ENCODE measurements at places on chromosomes 7 and 10.

DNA sequence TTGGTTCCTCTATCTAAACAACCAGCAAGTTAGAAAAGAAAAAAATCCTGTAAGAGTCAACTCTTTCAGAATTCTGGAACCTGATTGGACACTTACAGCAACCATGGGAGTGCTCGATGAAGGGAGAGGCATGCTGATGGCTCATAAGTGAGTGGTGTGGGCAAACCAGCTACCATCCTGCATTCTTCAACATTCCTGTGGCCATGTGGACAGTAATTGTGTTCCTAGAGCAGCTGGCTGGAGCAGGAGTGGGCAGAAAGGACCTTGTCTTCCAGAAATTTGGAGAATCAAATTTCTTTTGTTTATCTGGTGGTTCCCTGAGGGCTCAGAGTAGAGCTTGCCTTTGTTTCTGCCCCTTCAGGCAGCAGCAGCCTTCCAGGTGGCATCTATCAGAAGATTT lies 22.5 kb upstream of the MYL7 start:
- DNase-seq = no peak

- DNase-seq = no peak
Measured at GRCh38 chr7:105791926-105792325, 84.5 kb downstream of the ATXN7L1 start.

- DNase-seq = no peak
Measured at GRCh38 chr10:128036746-128037543, 89.3 kb downstream of the MKI67 start.

DNA sequence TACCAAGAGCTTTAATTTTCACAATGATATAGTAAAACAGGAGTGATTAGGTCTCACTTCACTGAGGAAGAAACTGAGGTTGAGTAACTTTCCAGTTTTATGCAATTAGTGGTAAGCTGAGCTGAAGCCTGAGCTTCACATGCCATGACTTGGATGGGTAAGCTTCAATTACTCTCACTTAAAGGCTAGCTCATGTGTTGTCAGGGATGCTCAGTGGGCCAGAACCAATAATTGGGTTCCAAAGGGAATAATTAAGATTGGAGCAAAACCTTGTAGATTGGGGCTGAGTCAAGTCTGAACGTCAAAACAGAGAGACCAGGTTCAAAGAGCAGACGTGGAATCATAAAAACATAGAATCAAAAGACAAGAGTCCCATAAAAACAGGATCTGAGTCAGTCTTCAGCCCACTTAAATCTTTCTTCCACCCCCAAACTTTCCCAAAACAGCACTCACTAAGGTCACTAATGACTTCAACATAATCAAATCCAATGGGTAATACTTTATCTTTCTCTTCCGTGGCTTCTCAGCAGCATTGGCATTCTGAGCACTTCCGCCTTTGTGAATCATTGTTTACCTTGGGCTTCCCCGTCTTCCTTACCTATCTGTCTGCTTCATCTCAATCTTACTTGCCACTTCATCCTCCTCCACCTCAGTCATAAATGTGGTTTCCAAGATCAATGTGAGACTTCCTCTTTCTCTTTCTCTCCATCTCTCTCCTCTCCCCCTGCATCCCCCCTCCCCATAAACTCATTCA lies 23.0 kb upstream of the EGFR start:
- DNase-seq = no peak

GRCh38 chr10:80462981-80463741 lies 9.1 kb downstream of the TSPAN14 start:
- DNase-seq = no peak

- DNase-seq = no peak
Measured at GRCh38 chr10:76138286-76138685, 706.9 kb downstream of the LRMDA start.

DNA sequence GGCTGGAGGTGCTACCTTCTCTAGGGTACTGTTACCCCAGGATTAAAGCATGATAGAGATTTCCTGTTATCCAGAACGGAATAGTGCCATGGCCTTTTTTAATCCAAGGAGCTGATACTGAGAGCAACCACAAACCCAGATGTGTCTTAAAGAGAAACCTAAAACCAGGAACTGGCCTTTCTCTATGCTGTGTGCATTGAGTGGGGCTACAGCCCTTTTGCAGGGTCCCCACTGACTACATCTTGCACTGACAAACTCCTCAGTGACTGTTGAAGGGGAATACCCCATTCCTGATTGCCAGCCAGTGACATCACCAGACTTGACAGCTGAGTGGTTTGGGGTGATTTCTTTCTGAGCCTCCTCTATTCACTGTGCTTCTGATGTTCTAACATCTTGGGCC lies 81.9 kb upstream of the CAPZA2 start:
- no peak for DNase-seq

- DNase-seq = no peak
Measured at GRCh38 chr7:139683137-139683921, 94.5 kb downstream of the HIPK2 start.

DNA sequence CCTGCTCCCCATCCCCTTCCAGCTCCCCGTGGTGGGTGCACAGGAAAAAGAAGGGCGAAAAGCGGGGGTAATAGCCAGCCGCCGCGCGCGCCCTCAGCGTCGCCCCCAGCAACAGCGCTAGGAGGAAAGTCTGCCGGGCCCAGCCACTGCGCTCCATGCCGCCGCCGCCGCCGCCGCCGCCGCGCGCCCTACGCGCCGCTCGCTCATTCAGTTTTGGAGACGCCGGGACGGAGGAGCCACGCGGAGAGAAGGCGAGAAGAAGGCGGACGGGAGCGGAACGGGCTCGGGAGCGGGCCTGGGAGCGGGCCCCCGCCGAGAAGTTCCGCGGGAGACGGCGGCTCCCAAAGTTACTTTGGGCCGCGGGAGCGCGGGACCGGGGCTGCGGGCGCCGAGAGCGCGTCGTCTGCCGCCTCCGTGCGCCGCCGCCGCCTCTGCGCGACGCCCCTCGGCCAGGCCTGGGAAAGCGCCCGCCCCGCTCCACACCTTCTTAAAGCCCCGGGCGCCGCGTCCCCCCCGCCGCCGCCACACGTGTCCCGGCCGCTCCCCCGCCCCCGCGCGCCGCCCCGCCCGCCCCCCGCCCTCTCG lies at the start of gene RELN:
Gene RELN, minus strand, starts transcription at position 459 of the 585 bp plus-strand sequence. Its CDS starts 302 bp downstream, at position 157.
- no peak for DNase-seq

- no peak for DNase-seq
Measured at GRCh38 chr10:78565841-78566240, 502.9 kb upstream of the ZMIZ1 start.

- DNase-seq = no peak
Measured at GRCh38 chr10:28880683-28880950, 203.3 kb downstream of the BAMBI start.

DNA sequence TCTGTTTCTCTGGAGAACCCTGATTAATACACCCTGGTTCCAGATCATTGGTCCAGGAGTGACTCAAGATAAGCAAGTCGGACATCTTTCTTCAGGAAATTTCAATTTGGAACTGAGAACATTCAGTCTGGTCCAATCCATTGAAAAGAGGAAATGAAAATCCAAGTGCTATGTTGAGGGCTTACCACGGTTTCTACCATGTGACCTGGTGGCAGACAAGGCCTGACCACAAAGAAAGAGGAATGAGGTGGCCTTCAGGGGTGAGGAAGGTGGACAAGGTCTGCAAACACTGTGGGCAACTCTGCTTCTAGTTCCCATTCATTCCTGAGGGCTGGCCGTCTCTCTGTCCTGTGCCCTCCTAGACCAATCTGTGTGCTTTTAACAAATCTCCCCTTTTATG lies 149.2 kb upstream of the GHITM start:
- DNase-seq = no peak

- no peak for DNase-seq
Measured at GRCh38 chr10:15642095-15642494, 77.6 kb downstream of the ITGA8 start.

GRCh38 chr10:8229153-8229552 lies 174.7 kb downstream of the GATA3 start:
- DNase-seq = no peak

GRCh38 chr10:67075491-67075971 lies 149.7 kb downstream of the LRRTM3 start:
- no peak for DNase-seq

DNA sequence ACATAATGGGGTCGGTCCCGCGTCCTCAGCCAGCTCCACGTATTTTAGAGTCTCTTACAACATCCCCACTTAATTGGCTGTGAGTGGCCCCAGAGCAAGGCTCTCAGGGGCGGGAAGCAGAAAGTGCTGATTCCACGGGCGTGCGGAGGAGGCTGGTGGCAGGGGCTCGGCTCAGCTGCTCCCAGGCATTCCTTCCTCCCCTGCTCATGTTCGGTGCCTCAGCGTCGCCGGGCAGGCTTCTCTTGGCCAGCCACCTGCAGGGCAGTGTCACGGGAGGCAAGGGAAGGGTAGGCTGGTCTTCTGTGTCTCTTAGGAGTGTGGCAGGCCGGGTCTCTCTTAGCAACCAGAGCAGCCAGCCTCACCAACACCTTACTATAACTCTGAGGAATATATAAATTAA lies 33.8 kb downstream of the IL15RA start:
- DNase-seq = no peak

DNA sequence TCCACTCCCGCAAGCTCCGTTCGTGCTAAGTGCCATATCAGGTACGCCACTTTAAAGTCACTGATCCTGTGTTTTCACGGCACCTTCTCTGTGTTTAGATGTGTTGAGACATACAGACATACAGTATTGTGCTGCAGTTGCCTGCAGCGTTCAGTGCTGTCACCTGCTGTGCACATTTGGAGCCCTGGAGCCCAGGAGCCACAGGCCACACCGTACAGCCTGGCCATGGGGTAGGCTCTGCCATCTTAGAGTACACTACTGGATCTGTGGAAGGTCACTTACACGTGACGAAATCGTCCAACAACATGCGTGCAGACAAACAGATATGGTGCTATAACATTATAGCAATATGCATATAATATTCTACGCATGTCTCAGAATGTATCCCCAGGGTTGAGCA lies 111.3 kb downstream of the ELFN1 start:
- no peak for DNase-seq

DNA sequence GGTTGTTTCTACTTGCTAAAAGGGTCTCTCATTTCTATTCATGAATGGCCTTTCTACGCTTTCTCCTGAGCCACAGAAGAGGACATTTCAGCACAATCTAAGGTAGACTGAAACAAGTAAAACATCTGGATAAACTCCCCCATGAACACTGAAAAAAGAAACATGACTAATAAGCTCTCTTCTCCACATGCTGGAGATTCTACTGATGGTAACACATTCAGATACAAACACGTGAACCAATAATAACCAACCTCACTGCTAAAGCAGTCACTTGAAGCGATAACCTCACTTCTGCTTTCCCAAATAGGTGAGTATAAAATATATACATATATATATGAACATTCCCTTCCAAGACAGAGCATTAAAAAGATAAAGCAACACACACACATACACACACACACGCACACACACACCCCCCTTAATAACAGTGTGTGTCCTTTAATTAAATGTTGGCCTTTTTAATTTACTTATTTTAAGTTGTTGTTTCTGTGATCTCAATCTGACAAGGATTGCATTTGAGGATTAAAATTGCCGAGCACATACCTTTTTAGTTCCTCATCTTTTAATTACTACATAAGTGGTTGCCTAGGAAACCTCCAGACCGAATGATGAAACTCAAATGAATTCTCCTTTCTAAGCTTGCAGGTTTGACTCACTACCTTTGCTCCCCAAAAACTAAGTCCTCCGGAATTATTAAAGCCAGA lies 292.4 kb upstream of the KLF14 start:
- peak; percentile 38 for DNase-seq

DNA sequence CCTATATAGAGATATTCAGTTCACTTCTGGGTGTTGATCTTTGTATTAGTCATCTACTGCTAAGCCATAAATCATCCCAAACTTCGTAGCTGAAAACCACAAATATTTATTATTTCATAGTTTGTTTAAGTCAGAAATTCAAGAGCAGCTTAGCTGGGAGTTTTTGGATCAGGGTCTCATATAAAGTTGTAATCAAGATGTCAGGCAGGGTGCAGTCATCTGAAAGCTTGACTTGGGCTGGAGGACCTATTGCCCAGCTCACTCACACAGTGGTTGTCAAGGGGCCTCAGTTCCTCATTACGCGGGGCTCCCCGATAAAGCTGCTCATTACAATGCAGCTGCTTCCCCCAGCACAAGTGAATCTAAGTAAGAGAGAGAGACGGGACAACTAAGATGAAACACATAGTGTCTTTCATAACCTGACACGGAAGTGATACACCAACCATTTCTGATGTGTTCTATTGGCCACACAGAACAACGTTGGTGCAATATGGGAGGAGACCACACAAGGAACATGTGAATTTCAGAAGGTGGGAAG lies 15.7 kb downstream of the PPP1R3C start:
- DNase-seq = no peak

DNA sequence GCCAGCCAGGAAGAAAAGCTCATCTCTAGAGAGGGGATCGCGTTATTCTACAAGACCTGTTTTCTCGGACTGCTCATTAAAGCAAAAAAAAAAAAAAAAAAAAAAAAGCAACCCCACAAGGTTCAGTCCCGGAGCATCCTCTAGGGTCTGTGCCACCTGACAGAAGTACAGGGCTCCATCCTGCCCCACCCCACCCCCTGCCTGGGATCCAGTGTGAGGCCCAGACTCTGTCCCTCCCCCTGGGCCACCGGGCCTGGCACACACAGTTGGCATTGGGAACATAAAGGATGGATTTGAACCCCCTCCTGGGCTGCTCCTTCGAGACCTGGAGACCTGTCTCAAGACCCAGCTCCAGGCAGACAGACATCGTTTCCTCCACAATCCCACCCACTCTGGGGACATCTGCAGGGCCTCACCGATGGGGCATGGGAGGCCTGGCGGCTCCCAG lies 688 bp downstream of the ORAI2 start:
- DNase-seq = no peak

GRCh38 chr10:79055100-79055782 lies 13.5 kb upstream of the ZMIZ1 start:
- no peak for DNase-seq

GRCh38 chr10:98492763-98493162 lies 46.0 kb upstream of the HPS1 start:
- DNase-seq = no peak

Data from memory B cell (primary cell).